ENCODE measurements at places on chromosomes 3 and 15. TPM values are rescaled to one million over a fixed set of nuclear protein-coding genes. Genes with fewer than 3 reads are reported as not detected.

The PPP1R14D gene
- not detected for total RNA-seq

The LMAN1L gene
- total RNA-seq: under 0.01 TPM

The SLC30A4 gene
- total RNA-seq: 6.1 TPM

The EPHA3 gene
- under 0.01 TPM for total RNA-seq

The CELF6 gene
- not detected for total RNA-seq

The MYLK gene
- total RNA-seq: 3.2 TPM

The PRR23A gene
- not detected for total RNA-seq

The NR1I2 gene
- total RNA-seq: not detected

The CCDC191 gene
- 1.6 TPM for total RNA-seq

The OR5K2 gene
- total RNA-seq: not detected

The SLC6A11 gene
- 3.5 TPM for total RNA-seq

The TRPM1 gene
- under 0.01 TPM for total RNA-seq

The GALNT15 gene
- 0.53 TPM for total RNA-seq

The GNAT1 gene
- total RNA-seq: 0.26 TPM

The SI gene
- total RNA-seq: not detected

The INKA1 gene
- total RNA-seq: 19.5 TPM

The MED12L gene
- 0.13 TPM for total RNA-seq

The TMEM212 gene
- total RNA-seq: not detected

The LINGO1 gene
- not detected for total RNA-seq

The SYNPR gene
- total RNA-seq: not detected

The SNTN gene
- total RNA-seq: not detected

The CPOX gene
- 22.7 TPM for total RNA-seq

The CCR3 gene
- not detected for total RNA-seq

The GABRR3 gene
- not detected for total RNA-seq

The RUBCN gene
- total RNA-seq: 9.2 TPM

The P3H2 gene
- total RNA-seq: 14.6 TPM

The GRIP2 gene
- total RNA-seq: under 0.01 TPM

The CYP8B1 gene
- total RNA-seq: not detected

The MAPKAPK3 gene
- 47.1 TPM for total RNA-seq

The ACTC1 gene
- not detected for total RNA-seq

The PP2D1 gene
- not detected for total RNA-seq

The ZNF80 gene
- total RNA-seq: not detected

The GLDN gene
- 0.13 TPM for total RNA-seq
